ENCODE measurements at places on chromosomes 11 and 22. TPM values are rescaled to one million over a fixed set of nuclear protein-coding genes. Genes with fewer than 3 reads are reported as not detected.
A peak's percentile ranks its signal among the peaks of the same experiment; 100 is the strongest.

DNA sequence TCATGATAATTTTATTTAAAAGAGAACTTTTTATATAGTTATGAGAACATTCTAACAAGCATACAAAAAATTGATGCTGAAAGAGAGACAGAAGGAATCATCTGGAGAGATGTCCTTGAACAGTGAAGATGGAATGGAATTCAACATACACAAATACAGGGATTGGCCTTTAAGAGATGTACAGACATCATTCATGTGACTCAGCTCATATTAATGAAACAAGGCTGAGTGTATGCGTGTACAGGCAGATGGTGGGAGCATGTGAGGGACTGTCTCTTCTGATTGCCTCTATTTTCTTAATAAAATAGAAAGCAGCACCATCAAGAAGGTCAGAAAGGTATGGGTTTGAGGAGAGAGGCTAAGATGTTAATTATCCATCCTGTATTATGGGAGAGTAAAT is 793.3 kb downstream of the CNTN5 start:
- no peak for DNase-seq

- DNase-seq = no peak
Measured at GRCh38 chr22:36497910-36498665, 8.8 kb downstream of the FOXRED2 start.

The NFAM1 gene
- total RNA-seq = under 0.01 TPM

DNA sequence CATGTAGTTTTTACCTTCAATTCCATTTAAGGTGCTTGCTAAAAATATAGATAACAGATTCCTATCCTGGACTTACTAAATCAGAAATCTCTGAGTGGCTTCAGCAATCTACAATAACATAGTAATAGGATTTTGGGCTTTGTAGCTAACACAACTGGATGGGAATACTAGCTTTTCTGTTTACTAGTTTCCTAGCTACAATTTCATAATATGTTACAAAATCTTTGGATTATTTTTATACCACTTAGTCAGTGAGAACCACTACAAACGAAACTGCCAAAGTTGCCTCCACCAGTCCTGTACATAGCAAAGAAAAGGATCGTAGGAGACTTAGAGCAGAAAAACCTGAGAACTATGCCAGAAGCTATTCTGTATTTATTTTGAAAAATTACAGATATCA is 87.7 kb upstream of the ANO3 start:
- DNase-seq = peak; percentile 57

DNA sequence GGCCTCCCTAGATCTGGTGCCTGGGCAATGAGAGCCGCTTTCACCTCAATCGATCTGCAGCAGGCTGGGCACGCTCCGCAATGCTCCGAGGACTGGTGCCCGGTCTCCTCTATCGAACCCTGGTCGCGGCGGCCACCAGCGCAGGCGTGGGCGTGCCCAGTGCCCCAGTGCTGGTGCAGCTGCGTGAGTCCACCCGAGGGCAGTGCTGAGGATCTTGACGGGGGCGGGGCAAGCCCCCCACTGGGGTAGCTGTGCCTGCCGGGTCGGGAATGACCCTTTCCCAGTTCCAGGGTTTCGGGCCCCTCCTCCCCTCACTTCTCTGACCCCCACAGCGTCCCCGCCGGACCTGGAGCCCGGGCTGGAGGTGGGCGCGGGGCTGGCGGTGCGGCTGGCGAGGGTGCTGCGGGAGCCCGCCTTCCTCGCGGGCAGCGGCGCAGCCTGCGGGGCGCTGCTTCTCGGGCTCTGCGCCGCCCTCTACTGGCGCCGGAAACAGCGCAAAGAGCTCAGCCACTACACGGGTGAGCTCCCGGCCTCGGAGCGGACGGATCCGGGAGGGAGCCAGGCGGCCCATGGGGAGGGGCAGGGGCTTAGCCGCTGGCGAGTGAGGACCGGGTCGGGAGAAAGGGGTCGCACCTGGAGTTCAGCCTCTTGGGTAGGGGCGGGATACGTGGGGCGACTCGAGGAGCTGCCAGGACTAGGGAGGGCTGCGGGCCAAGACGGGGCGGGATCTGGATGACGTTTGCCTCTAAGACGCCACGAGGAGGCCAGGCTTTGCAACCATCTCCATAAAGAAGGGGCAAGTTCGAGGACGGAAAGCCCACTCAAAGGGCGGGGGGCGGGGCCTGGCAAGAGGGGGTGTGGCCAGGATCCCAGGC is 10.9 kb downstream of the ROBO3 start:
- peak; percentile 99 for DNase-seq

GRCh38 chr11:80862011-80862410 is 1421.2 kb upstream of the TENM4 start:
- no peak for DNase-seq

DNA sequence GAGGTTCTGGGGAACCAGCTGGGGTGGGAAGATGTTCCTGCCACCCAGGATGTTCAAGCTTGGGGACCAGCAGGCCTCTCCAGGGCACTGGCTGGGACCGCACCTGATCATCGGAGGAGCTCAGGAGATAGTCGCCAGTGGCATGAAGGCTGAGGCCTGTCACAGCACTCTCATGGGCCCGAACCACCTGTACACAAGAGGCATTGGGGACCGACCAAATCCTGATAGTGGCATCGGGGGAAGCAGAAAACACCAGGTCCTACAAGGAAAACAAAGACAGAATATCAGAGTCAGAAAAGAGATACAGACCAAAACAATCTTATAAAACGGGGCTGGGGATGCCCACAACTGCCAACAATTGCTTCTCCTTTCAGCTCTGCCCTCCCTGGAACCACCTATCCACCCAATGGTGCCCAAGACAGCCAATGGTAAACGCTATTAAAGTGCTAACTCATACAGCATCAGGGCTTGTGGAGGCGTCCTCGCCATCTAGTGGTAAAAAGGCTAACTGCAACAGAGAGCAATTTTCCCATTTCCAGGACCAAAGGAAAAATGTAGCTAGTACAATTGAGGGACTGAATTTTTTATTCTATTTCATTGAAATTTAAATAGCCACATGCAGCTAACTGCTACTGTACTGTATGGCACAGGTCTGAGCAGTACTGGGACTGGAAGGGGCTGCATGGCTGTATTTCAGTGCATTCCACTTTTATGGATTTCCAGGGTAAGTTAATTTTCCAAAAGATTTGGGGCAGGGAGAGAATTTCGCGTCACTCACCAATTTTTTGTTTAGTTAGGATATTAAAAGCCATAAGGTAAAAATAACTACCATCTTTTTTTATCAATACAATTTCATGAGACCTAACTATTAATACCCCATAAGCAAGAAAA is 7.1 kb downstream of the PRPF19 start:
- peak; percentile 93 for DNase-seq

Measured in osteoblast (primary cell).